ENCODE measurements at places on chromosomes 6 and 20. TPM values are rescaled to one million over a fixed set of nuclear protein-coding genes. Genes with fewer than 3 reads are reported as not detected.

GRCh38 chr20:11844691-11845090 is 73.0 kb upstream of the BTBD3 start:
- no peak for DNase-seq

Gene CTNNBL1
- total RNA-seq, result 78.2 TPM

DNA sequence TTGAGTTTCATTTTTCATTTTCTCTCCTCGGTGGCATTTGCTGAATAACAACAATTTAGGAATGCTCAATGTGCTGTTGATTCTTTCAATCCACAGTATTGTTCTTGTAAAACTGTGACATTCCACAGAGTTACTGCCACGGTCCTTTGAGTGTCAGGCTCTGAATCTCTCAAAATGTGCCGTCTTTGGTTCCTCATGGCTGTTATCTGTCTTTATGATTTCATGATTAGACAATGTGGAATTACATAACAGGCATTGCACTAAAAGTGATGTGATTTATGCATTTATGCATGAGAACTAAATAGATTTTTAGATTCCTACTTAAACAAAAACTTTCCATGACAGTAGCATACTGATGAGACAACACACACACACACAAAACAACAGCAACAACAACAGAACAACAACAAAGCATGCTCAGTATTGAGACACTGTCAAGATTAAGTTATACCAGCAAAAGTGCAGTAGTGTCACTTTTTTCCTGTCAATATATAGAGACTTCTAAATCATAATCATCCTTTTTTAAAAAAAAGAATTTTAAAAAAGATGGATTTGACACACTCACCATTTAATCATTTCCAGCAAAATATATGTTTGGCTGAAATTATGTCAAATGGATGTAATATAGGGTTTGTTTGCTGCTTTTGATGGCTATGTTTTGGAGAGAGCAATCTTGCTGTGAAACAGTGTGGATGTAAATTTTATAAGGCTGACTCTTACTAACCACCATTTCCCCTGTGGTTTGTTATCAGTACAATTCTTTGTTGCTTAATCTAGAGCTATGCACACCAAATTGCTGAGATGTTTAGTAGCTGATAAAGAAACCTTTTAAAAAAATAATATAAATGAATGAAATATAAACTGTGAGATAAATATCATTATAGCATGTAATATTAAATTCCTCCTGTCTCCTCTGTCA is 88.1 kb downstream of the SNAP25 start:
- DNase-seq, result no peak

GRCh38 chr6:44203955-44204354 is 12.8 kb upstream of the MYMX start:
- DNase-seq, result no peak

DNA sequence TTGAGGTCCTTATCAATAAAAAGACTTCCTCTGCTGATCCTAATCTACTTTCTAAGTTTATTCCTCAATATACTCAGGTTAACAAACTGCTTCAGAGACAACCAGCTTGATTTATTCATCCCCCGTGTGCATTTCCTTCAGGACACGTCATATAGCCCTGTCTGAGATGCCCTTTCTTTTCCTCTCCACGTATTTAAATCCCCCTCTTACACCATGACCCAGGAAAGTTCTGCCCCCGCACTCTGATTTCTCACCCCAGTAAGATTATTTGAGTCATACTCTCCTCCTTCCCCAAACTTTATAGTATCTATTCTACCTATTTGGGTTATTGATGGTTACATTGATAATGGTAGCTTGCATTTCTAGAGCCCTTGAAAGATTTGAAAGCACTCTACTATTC is 9.8 kb upstream of the CGA start:
- DNase-seq, result no peak
